ENCODE measurements at places on chromosomes 2 and 18.

DNA sequence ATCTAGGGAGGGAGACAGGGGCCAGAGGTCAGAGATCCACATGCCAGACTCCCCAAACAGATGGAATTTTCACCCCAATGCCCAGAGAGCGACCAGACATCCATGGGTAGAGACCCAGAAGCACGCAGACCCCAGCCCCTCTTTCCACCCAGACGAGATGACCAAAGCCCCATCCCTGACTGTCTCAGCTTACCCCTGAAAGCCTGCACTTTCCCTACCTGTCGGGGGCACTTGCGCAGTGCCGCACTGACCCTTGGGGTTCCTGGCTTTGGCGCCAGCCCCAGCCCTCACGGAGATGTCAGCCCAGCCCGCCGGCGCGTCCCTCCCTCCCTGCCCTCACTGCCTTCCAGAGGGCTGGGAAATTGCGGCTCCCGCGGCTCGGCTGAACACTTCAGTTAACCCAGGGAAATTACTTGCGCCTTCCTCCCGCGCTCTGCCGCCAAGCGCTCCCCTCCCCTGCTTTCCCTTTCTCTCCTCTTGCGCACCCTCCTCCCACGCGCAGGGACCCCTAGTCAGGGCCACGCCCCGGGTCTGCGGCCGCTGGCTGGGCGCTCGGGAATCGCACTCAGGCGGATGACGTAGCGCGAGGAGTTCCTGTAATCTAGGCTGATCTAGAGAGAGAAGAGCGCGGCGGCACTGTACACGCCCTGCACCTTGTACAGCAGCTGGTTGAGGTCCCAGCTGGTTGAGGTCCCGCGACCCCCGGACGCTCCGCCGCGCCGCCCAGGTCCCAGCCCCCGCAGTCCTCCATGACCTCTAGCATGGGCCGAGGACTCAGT lies 12.0 kb downstream of the ALPG start:
- no peak for DNase-seq

- DNase-seq = peak; percentile 3
Measured at GRCh38 chr18:67266246-67267237, 250.0 kb downstream of the DSEL start.

DNA sequence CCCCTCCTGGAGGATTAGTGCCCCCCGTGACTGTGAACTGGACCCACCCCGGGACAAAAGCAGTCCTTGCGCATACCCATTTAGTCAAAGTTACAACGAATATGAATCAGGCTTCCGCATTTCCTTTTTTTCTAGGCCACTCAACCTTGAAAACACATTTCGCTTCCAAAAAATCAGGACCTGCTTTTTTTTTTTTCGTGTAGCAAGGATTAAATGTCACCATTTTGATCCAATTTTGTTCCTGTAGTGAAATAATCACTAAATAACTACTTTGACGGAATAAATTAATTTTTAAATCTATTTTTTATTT lies 464 bp upstream of the FTCDNL1 start:
- no peak for DNase-seq

DNA sequence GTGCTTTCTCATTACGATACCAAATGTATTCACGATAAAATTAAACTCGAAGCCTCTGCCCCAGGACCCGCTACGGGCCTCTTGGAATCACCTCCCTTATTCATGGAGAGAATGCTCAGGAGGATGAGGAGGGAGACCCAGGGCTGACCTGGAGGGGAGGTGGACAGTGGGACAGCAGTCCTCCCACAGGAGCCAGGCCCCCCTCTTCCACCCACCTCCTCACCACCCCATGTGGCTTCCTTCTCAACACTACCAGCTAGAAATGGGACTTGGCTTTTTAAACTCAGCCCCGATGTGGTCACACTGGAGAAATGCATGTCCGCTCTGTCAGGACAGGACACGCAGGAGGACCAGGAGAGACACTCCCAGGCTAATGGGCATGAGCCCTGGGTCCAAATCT lies 147.9 kb upstream of the ID2 start:
- DNase-seq = no peak

DNA sequence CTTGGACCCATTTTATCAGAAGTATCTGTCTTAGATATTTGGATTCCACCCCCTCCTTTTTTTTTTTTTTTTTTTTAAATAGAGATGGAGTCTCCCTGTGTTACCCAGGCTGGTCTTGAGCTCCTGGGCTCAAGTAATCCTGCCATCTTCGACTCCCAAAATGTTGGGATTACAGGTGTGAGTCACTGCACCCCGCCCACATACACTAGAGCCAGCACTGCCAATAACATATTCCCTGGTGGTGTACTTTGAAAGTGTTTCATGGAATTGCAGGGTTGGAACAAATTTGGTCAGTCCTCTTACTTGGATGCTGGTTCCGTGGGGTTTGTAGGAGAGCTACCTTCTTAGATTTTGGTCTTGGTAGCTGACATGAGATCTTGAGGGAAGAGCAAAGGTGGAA lies 15.0 kb downstream of the PDCL3 start:
- no peak for DNase-seq

- DNase-seq = peak; percentile 32
Measured at GRCh38 chr2:36322108-36322507, 33.5 kb upstream of the CRIM1 start.

DNA sequence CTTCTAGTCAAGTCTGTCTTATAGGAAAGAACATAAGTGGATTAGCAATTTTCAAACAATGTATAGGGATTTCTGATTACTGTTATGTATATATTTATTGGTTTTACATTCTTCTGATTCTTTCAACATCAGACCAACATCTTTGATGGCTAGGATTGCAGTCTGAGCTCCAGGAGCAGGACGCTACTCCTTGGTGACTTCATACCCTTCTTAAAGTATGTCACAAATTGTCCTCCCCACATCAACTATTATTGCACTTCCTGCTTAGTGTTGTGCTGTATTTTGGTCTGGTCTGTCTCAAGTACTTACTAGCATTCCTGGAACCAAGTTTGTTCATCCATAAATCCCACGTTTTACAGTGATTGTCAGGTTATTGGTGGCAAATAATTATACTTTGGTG lies 49.0 kb downstream of the MAP2 start:
- DNase-seq = no peak

DNA sequence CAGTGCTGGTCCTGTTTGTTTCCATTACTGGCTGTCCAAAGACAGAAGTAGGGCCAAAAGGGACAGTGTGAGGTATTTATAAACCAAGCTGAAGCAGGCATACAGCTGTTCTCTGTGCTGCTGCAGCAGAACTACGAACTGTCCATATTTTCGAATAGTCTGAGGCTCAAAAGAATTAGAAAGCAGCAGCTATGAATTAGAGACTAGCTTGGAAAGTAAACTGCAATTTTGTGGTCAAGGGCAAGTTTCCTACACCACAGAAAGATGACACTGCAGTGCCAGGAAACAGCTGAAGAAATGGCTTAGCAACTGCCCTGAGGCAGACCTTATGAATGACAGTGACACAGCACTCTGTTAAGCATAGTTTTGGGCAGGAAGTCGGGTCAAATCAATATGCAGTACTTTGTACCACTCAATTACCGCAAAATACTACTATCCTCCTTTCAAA lies 125.3 kb downstream of the TMEM131 start:
- DNase-seq = peak; percentile 67

DNA sequence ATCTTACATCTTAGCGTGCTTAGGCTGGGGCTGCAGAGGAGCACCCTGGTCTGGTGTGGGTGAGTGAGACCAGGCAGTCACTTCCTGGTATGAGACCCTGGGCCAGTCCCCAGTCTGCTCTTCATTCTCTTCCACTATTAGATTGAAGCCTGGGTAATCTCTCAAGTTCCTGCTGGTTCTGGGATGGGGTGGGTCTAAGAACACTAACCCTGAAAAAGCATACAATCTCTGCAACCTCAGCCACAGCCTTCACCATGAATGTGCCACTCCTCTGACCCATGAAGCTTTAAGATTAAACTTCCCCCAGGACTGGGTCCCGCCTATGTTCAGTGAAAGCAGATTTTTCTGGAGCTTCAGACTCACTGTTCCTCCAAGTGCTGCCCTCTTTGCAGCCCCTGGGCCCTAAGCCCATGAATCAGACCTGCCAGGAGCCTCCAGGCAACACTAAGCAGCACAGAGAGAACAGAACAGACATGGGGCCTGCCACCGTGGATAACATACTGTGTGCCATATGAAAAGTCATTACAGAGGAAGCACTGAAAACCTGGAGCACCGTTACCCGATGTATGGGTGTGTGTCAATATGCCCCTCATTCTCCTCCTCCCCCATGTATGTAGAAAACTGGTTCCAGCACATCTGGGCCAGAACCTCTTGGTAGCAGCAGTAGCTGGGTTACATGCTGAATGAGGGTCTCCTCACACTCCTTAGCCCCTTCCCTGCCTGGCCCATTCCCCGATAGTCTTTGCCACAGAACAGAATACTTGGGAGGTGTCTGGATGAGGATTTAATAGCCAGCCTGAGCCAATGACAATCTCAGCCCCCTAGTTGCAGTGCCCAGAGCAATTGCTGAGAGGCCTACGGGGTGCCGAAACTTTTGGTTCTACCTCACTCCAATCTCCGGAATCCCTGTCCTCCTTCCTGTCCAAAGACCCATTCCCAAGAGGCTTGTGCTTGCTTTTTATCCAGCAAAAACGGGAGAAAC lies 2.7 kb upstream of the SIX2 start:
- DNase-seq = no peak

DNA sequence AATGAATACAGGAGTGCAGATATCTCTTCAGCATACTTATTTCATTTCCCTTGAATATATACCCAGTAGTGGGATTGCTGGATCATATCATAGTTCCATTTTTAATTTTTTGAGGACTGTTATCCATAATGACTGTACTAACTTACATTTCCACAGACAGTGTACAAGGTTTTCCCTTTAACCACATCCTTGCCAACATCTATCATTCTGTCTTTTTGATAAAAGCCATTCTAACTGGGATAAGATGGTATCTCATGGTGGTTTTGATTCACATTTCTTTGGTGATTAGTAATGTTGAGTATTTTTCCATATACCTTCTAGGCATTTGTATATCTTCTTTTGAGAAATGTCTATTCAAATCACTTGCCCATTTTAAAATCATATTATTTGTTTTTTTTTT lies 325.2 kb downstream of the CYP26B1 start:
- DNase-seq = no peak
